ENCODE measurements at places on chromosomes 6 and 20.
A peak's percentile ranks its signal among the peaks of the same experiment; 100 is the strongest.

GRCh38 chr6:133814797-133815196 is 74.1 kb upstream of the TCF21 start:
- no peak for DNase-seq

GRCh38 chr6:40328386-40328985 is 258.7 kb downstream of the LRFN2 start:
- peak; percentile 14 for DNase-seq

DNA sequence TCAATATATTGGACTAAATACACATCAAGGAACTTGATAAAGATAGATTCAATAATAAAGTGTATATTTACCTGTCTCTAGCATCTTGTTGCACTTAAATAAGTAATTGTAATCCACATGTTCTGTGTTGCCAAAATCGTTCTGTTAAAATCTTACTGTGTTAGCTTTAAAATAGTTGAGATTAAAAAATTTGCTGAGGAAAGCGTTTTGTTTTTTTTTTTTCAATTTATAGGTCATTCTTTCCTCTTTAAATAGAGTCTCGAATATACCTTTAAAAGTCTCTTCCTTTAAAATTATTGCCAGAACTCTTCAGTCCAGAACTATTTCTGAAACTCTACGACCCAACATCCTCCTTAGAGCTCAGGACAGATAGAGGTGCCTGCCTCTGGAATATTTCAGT is 195.6 kb upstream of the OPRM1 start:
- no peak for DNase-seq

DNA sequence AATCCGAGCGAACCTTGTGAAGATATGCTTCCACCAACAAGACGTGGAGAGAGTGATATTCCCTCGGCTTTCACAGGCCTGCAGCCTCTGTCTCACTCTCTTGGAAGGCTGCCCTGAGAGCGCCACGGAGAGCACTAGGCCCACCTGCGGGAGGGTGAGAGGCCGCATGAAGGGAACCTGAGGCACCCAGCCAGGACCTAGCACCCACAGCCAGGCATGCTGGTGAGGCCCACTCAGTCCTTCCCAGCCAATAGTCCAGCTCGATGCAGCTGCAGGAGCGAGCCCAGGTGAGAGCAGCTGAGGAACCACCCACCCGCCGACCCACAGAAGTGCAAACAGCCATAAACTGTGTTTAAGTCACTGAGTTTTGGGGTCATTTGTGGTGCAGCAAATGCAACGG is 227.2 kb downstream of the QKI start:
- DNase-seq = no peak

- no peak for DNase-seq
Measured at GRCh38 chr6:85062884-85063283, 298.5 kb upstream of the TBX18 start.

DNA sequence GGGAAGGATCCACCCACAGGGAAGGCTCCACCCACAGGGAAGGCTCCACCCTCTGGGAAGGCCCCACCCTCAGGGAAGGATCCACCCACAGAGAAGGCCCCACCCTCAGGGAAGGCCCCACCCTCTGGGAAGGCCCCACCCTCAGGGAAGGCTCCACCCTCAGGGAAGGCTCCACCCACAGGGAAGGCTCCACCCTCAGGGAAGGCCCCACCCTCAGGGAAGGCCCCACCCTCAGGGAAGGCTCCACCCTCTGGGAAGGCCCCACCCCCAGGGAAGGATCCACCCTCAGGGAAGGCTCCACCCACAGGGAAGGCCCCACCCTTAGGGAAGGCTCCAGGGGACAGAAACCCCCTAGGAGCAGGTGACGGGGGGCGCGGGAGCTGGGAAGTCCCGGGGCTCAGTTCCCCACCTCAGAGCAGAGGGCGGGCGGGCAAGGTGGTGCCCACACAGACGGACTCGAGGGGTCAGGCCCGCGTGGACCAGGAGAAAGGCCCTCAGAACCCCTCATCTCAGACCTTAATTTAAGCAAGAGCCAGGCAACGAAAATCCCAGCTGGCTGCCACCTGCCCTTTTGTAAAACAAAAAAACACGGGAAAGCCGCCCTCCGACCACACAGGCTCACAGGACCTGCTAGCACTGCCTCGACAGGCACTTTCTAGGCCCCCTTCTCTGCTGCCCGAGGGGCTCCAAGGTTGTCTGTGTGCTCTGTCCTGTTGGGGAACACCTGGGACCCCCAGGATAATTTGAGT is 39.7 kb downstream of the KCNQ2 start:
- DNase-seq = no peak

GRCh38 chr20:11130554-11131166 is 456.9 kb upstream of the JAG1 start:
- DNase-seq = no peak

DNA sequence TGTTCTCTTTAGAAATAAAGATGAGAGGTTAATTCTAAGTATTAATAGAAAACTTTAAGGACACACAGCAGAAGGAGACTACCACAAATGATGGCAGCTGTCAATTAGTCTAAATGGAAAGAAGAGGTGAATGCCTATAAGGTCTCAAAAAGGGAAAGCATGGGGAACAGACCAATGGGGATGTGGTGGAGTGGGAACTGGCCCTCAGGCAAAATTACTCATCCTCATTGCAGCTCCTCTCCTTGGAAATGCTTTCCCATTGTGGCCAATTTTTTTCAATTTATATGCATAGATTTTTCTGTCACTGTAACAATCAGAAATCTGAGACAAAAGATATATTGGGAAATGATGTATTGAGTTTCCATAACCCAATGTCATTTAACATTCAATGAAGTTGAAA is 222.9 kb upstream of the DEFB112 start:
- DNase-seq = no peak

DNA sequence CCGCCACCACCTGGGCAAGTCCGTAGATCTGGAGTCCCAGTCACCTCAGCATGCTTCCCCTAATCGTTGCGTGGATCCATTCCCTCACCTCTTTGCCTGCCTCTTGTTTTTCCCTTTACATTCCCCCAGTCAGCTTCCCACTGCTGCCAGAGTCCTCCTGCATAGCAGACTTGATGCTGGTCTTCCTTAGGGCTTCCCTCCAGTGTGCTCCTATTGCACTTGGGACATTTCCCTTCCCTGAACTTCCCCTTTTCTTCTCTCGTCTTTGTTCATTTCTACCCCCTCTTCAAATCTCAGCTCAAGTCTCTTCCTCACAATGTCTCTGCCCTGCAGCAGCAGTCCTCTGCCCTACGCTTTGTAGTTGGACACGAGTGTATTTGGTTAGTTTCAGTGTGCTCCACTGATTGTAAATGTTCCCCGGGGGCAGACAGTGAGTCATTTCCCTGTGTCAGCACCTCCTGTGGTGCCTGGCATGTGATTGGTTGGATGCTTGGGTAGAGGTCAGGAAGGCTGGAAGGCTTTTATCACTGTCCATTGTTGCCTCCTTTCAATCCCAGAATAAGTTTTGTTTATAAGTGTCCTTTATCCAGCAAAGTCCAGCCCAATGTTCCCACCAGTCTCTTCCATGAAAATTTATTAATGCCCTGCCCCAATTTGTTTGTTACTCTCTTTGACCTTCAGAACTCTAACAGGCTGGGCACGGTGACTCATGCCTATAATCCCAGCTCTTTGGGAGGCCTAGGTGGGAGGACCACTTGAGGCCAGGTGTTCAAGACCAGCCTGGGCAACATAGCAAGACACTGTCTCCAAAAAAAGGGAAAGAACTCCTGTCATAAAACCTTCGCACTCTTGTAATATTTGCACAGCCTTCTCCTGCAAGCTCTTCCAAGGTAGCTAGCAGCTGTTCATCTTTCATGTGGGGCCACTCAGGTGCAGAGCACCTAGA is 38.3 kb downstream of the FAM120B start:
- DNase-seq = no peak

DNA sequence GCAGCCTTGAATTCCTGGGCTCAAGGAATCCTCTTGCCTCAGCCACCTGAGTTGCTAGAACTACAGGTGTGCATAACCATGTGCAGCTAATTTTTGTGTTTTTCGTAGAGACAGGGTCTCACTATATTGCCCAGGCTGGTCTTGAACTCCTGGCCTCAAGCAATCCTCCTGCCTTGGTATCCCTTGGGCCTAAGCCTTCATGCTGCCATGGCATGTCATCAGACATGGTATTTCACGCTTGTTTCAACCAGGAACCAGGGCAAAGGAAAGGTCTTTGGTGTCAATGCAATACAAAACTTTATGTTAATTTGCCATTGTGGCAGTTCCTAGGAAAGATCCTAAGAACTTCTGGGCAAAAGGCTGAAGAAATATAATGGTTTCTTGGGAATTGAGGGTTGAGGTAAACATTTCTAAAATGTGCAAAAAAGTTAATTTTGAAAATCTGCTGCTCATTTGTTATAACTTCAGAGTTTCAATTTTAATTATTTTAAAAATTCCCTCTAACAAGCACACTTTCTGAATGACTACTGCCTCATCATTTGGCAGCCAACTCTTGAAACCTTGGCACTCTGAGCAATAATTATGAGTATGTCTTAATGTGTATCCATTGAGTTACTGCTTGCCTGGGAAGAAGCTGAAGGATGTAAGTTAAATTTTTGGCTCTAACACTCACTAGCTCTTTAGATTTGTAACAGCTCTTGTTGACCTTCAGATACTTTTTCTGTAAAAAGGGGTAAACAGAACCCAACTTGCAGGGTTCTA is 154.1 kb downstream of the GJA10 start:
- DNase-seq = no peak

GRCh38 chr6:12582421-12583110 is 134.0 kb upstream of the PHACTR1 start:
- no peak for DNase-seq

DNA sequence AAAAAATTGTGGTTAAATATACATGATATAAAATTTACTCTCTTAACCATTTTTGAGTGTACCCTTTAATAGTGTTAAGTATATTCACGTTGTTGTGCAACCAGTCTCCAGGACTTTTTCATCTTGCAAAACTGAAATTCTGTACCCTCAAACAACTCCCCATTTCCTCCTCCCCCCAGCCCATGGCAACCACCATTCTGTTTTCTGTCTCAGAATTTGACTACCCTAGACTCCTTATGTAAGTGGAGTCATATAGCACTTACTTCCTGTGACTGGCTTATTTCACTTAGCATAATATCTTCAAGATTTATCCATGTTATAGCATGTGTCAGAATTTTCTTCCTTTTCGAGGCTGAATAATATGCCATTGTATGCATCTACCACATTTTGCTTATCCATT is 5.1 kb downstream of the VPS16 start:
- no peak for DNase-seq

DNA sequence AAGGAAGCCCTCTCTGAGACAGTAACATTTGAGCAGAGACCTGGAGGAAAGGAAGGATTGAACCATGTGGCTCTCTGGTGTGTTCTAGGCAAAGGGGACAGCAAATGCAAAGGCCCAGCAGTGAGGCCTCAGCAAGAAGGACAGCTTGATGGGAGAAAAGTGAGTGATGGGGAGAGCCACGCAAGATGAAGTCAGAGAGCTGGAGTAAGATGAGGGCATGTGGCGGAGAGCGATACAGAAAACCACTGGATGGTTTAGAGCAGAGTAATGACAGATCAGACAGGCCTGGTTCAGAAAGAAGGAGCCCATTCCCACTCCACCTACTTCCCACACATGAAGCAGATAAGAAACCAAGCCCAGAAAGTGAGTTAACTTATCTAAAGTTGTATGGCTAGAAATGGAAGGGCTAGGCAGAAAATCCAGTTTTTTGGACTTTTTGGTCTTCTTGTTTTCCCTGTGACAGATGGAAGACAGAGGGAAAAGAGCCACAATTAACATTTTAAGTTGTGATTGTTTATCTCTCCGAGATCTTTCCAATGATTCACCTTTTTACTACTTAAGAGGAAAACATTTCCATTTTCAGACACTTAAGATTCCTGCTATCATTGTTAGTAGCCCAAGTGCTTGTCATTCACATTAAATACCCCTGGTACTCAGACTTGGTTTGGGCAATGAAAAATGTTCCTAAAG is 723 bp upstream of the SNPH start:
- DNase-seq = no peak

GRCh38 chr20:34586488-34587163 is 28.1 kb downstream of the MAP1LC3A start:
- no peak for DNase-seq

GRCh38 chr20:38343311-38344106 is 2.8 kb upstream of the LBP start:
- no peak for DNase-seq

DNA sequence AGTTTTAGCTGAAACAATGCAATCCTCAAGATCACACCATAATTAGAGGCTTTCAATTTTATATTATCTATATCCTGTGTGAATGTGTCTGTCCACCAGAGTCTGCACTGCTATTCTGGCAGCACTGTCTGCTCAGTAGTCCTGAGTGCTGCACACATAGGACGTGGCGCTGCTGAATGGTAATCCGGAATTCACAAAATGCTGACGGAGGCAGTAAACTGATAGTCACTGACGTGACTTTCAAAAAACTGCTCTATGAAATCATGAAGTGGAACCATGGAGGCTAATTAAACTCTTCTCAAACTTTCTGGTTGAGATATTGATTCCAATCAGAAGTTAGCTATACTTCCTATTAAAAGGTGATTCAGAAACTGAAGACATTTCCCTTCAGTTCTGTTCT is 190.8 kb upstream of the NOX3 start:
- no peak for DNase-seq

GRCh38 chr6:166168616-166169548 is 1.2 kb upstream of the TBXT start:
- no peak for DNase-seq

GRCh38 chr20:31974951-31975487 is 7.1 kb downstream of the XKR7 start:
- DNase-seq = no peak

GRCh38 chr6:107490566-107491137 is 735 bp downstream of the SOBP start:
- no peak for DNase-seq

GRCh38 chr6:129329678-129330077 is 380.3 kb downstream of the ARHGAP18 start:
- no peak for DNase-seq

GRCh38 chr20:3163099-3164042 is 3.7 kb upstream of the FASTKD5 start:
- no peak for DNase-seq

- no peak for DNase-seq
Measured at GRCh38 chr20:31713312-31714273, 9.1 kb downstream of the BCL2L1 start.

DNA sequence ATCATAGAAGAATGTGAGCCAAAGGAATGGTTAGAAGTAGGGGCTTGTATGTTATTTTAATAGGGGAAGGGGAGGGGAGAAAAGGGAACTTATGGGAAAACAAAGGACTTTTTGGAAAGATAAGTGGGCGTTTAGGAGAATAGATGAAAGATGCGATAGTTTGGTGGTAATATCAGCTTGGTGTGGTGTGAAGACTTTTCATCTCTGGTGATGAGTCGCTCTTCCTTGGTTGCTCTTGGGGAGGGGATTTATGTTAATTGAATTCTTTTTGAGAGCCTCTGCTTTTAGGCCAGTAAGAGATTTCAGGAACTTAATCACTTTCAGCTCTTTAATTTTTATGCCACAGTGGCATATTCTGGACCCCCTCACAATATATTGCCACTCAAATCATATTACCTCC is 10.8 kb downstream of the HECA start:
- no peak for DNase-seq

- DNase-seq = no peak
Measured at GRCh38 chr6:34970488-34970887, 81.4 kb downstream of the ANKS1A start.

GRCh38 chr6:166301611-166302529 is 6.3 kb downstream of the PRR18 start:
- DNase-seq = no peak

- DNase-seq = no peak
Measured at GRCh38 chr6:43875849-43876572, 106.0 kb downstream of the VEGFA start.
